ENCODE measurements at places on chromosomes 11 and 22.

- no peak for DNase-seq
Observed at GRCh38 chr11:20015529-20016427, 144.5 kb downstream of the DBX1 start.

DNA sequence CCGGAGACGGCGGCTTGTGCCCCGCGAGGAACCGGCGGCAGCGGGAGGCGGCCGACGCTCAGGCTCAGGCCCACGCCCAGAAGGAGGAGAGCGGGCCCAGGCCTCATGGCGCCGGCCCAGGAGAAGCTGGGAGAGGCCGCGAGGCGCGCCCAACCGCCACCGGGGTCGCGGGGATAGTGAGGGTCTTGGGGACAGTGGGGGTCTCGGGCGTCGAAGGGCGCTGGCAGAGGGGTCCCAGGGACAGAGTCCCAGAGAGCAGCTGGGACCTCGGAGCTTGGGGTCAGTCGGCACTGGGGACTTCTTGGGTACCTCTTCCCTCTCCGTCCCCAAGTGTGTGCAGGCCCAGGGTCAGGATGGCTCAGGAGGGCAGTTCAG is at the start of gene PKDREJ:
TSS of gene PKDREJ (minus strand) at position 128 of the 375 bp plus-strand sequence. CDS start at position 107, 21 bp downstream.
- no peak for DNase-seq

- DNase-seq, result no peak
Observed at GRCh38 chr22:42769574-42770447, 49.1 kb upstream of the A4GALT start.

- no peak for DNase-seq
Observed at GRCh38 chr11:42647993-42648392, 663.8 kb upstream of the API5 start.

- peak; percentile 38 for DNase-seq
Observed at GRCh38 chr11:35274909-35275785, 136.2 kb downstream of the CD44 start.

GRCh38 chr11:112514011-112514740 is 253.5 kb upstream of the PLET1 start:
- no peak for DNase-seq

DNA sequence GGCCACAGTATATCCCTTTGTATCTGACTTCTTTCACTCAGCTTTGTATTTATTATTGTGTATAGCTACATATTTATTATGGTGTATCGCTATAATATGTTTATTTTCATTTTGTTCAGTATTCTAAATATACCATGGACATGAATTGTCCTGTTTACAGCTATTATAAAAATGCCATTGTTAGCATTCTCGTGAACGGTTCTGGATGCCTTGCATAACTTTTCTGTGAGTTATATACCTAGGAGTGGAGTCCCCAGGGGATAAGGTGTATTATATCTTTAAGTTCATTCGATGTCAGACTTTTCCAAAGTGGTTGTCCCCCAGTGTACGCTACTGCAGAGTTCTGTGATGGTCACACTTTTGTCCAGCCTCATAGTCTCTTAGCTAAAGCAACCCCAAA is 301.7 kb downstream of the TMEM135 start:
- no peak for DNase-seq

DNA sequence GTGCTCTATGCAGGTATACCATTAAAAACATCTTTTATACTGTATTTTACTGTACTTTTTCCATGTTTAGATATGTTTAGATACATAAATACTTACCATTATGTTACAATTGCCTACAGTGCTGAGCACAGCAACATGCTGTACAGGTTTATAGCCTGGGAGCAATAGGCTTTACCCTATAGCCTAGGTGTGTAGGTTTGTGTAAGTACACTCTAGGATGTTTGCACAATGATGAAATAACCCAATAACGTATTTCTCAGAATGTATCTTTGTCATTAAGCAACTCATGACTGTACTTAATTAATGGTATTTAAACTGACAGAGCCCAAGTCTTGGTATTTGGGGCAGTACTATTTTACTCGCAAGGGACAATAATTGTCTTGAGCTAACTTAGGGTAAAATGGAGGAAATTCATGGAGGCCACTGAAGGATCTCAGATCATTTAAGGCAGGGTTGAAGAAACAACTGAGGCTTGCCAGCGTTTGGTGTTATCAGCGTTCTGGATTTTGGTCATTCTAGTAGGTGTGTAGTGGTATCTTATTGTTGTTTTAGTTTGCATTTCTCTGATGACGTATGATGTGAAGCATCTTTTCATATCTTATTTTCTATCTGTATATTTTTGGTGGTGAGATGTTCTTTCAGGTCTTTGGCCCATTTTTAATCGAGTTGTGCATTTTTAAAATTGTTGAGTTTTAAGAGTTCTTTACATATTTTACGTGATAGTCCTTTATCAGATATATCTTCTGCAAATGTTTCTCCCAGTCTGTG is 42.4 kb downstream of the ADAMTS15 start:
- DNase-seq, result no peak

GRCh38 chr22:29482726-29483125 is 2.7 kb downstream of the NEFH start:
- no peak for DNase-seq

DNA sequence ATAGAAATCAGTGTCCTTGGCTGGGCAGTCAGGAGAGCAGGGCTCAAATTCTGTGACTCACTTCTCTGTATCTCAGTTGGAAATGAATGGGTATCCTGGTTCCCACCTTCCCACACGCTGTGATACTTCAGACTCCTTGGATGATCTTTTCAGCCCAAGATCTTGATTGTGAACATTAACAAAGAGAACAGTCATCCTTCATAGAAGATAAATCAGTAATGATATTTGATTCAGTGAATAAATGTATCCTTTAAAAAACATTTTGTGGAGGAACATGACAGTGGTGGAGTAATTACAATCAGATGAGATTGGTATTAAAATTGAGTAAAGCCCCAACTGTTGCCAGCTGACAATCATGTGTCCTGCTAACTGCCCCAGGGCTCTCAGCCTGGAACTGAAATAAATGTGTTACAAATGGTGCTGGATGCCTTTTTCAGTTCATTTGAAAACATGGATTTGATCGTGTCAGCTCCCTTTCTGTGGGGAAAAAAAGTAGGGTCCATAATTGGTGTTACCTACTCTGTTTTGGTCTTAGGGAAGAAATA is 72.9 kb upstream of the OR5AN1 start:
- DNase-seq, result no peak

- peak; percentile 61 for DNase-seq
Observed at GRCh38 chr22:30212363-30212995, 34.1 kb downstream of the LIF start.

GRCh38 chr22:50691521-50691920 is 18.9 kb downstream of the SHANK3 start:
- DNase-seq, result no peak

DNA sequence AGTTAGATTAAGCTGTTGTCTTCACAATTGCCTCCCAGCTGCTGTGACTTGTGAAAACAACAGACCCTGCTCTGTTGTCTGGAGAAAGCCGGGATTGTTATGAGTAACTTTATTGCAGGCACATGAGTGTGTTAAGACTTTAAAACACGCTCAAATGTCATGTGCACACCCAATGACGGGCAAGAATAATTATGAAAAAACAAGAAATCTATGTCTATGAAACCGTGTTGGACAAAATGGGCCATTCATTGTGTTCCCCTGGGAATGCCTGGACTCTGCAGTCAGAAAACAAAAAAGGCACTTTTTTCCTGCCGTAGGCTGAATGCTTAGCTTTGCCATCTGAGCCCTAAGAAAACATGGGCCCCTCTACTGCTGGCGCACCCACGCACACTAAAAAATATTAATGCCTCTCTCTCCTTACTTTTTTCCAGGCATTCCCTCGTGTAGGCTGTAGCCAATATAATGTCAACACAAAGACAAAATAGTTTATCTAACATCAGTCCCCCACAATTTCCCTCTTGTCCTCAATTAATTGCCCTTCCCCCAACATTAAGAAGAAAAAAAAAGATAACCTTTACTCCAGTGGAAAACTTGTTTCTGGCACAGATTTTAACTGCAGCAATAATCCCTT is 207.9 kb downstream of the SOX6 start:
- DNase-seq, result no peak

DNA sequence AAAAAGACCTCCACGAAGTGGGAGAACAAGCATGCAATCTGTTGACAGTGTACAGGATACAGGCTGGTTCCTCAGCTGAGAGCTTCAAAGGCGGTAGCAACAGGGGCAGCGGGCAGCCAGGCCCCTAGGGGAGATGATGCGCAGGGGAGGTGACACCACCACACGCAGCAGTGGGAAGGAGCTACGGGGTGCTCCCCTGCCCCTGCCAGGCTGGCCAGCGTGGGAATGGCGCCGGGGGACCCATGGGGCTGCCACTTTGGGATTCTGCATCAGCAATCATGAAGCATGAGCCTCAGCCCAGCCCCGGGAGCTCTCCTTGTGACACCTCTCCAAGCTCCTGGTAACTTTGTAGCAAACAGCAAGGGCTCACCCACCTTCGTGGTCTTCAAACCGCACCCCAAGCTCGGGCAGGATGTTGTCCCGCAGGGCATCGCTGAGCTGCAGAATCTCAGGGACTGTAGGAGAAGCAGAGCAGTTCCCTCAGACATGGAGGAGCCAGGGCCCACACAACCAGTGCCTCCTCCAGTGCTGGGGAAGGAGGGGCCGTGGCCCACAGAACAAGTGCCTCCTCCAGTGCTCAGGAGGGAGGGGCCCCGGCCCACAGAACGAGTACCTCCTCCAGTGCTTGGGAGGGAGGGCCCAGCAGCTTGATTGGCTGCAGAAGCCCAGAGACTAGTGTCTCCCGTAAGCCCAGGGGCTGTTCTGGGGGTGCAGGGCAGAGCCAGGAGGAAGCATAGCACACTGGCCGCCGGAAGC is 14.6 kb upstream of the NAP1L4 start:
- DNase-seq, result no peak

- no peak for DNase-seq
Observed at GRCh38 chr11:76161261-76161961, 44.9 kb downstream of the WNT11 start.

GRCh38 chr11:11025087-11025486 is 167.2 kb upstream of the ZBED5 start:
- DNase-seq, result no peak

Measured in C1 segment of cervical spinal cord (tissue), 14 donors.